Dermis blood vessel endothelial cell (primary cell): ENCODE measurements at places on chromosomes 12 and 14. TPM values are rescaled to one million over a fixed set of nuclear protein-coding genes. Genes with fewer than 3 reads are reported as not detected.

DNA sequence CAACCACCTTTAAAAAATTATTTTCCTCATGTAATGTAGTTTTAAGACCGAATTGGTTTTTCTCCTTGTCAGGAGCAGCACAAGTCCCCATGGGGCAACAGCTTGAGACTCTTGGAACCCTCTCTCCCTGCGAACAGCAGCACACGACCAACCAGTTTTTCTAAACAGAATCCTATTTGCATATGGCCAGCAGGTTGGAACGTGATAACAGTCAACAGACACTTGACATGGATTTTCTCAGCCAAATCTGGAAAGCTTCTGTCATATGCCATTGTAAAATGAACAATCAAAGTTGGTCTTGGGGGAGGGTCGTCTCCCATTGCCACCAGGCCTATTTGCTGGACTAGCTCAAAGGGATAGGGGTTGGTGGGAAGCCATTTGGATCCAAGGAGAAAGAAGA is 1915.0 kb upstream of the FLRT2 start:
- DNase-seq = no peak

DNA sequence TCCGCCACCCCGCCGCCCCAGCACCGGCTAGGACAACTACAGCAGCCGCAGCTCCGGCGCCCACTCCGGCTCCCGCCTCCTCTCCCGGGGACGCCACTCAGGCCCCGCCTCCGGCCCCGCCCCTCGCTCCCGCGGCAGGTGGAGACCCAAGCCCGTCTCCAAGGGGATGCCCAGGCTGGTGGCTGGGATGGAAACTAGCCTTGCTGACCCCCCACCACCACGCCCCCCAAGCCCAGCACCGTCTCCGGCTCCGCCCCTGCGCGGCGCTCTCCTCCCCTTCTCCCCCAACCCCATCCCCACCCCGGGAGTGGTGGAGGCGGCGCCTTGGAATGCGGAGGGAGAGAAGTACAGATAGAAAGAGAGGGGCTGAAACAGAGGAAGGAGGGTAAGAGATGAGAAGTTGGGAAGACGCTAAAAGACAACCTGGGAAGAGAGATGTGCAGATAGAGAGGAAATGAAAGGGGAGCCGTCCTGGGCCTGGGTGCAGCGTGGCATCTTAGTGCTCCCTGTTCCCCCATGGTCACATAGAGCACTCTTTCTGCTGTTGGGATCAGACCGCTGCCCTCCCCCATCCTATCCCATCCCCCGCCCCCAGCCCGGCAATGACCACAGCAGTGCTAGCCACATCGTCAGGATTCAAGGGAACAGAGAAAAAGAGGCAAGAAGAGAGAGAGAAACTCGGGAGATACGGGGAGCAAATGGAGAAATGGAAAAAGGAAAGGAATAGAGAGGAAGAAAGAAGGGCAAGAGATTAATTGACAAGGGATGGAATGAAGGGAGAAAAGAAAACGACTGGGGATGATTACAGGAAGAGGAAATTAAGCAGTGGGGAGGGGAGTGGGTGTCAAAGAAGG is at the start of gene ITGA7:
ITGA7 (minus strand) TSS at position 64 of the 854 bp plus-strand sequence. CDS start 222 bp downstream, outside the sequence.
- DNase-seq = no peak

GRCh38 chr12:52791271-52792184 is 4.4 kb downstream of the KRT3 start:
- no peak for DNase-seq

DNA sequence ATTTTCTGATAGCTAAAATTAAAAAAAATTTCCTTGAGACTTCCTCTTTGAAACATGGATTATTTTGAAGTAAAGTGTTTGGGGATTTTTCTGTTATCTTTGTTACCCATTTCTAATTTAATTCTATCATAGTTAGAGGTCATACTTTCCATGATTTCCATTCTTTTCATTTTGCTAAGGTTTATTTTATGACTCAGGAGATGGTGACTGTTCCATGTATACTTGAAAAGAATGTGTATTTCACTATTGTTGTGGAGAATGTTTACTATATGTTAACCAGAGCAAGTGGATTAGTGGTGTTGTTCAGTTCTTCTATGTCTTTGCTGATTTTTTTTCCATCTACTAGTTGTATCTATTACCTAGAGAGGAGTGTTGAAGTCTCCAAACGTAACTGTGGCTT is 250.5 kb upstream of the PELI2 start:
- no peak for DNase-seq

- DNase-seq = no peak
These were observed 88.1 kb downstream of the ITPR2 start for GRCh38 chr12:26744697-26745440.

DNA sequence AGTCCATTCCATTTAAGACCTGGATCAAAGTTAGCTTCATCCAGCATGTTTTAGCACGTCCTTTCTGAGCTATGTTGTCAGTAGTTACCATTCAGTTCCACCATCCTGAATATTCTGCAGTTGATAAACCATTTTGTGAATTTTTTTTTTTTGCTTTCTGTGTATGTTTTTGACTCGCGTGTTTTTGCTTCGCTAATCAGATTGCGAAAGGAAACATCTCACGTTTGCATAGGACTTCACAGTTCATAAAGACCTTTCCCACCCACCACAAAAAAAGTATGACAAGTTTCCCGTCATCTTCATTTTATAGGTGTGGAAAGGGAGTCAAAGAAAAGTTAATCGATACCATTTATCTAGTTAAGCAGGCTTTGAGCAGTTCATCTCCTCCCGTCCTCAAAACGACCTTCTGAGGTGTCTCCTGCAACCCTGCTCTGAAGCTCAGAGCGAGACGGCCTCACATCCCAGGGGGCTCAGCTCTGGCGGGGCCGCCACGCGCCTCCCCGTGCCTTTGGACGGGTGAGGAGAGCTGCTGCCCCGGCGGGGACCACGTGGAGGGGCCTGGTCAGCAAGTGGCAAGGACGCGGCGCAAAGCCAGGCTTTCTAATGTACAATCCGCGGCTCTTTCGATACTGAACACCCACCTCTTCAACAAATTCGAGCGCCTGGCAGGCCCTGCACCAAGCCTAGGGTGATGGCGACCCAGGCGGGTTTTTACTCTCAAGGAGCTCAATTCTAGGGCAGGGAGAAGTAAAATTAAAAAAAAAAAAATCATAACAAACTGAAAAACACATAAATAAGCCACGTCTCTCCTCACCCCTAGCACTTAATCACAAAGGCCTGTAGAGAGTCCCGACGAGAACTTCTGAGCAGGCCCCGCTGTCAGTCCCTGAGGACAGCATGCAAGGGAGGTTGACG is 988 bp upstream of the TMEM263 start:
- DNase-seq = peak; percentile 65

DNA sequence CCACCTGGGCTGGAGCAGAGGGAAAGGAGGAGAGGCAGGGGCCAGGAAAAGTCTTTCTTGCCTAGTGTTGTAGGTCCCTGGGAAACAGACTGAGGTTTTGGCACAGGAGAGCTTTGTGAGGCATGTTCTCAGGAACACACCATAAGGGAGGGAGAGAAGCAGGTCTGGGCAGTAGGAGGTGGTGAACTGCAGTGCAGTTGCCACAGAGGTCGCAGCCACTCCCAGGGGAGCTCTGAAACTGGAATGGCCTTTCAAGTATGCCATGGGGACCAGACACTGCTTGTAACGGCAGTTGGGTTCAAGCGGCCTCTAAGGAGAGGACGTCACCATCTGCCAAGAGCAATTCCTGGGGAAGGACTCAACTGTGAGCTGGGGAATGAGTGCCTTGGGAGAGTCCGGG is 35.4 kb upstream of the NKX2-8 start:
- no peak for DNase-seq

DNA sequence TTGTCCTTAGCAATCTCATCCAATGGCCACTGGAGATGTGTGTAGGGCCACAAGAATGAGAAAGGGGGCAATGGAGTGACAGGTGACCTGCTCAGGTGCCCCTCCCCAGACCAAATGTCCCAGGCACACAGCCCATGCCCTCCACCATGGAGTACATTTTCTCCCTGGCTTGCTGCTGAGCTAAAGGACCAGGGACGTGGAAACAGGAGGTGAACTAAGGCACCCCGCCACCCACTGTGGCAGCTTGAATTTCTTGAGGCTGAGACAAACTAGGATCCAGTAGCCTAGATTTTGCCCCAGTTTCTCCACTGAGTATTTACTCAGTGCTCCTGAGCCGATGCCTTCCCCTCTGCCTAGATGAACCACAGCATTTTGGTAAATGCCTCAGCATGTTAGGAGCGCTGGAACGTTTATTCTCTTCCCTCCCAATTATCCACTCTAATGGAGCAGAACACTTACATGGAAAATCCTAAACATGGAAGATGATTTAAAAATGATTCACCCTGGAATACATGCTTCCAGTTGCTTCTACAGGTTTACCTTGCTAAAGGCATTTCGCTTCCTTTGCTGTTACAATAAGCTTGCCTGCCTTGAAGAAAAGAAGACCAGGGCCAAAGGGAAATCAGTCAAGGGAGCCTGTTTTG is 198.0 kb downstream of the ZFP36L1 start:
- DNase-seq = no peak

DNA sequence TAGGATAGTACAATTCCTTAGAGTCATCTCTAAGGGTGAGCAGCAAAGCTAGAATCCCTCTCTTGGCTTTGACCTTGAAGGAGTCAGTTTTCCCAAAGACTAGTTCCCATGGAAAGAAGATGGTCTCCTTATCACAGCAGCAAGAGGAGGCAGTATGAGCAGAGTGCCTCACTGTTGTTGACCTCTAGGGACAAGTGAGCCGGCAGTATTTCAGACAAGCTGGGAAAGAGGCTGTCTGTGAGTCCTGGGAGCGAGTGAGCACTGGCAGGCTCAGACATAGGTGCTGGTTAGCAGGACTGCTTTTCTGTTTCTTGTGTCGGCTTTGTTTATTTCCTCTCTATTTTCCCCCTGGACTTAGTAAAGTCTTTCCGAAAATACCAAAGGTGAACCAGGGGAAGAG is 60.7 kb downstream of the NTF3 start:
- no peak for DNase-seq

DNA sequence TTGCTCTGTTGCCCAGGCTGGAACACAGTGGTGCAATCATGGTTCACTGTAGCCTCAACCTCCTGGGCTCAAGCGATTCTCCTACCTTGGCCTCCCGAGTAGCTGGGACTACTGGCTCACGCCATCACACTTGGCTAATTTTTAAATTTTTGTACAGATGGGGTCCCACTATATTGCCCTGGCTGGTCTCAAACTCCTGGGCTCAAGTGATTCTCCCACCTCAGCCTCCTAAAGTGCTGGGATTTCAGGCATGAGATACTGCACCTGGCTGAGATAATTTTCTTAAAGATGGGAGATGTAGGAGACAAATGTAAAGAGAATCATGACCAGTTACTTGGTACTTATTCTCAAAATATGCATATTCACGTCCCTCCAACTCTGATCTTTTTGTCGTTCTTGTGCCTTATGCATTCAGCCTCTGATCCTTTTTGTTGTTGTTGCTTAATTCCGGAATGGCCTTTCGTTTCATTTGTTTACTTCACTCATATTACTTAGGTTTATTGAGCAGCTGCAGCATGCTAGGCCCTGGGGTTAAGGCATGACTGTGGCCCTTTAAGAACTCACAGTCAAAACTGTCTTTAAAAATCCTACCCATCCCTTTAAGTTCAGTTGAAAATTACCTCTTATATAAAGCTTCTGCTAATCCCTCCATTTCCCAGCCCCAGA is 8.9 kb downstream of the RBMS2 start:
- DNase-seq = no peak

DNA sequence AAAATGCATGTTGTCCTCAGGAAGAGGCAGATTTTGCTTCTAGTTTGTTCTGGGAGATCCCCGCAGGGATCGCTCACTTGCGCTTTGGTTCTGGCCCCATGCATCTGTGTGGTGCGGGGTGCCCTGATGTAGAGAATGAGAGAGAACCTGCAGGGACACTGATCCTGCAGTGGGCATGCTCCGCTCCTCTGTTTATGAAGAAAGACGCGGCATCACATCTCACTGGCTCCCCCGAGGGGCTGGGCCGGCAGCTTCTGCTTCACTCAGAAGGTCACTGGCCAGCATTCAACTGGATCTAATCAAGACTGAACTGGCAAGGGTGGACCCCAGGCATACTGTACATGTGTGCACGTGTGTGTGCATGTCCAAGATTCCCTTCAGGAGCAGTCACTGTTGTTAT is 164.2 kb downstream of the CALM1 start:
- no peak for DNase-seq

DNA sequence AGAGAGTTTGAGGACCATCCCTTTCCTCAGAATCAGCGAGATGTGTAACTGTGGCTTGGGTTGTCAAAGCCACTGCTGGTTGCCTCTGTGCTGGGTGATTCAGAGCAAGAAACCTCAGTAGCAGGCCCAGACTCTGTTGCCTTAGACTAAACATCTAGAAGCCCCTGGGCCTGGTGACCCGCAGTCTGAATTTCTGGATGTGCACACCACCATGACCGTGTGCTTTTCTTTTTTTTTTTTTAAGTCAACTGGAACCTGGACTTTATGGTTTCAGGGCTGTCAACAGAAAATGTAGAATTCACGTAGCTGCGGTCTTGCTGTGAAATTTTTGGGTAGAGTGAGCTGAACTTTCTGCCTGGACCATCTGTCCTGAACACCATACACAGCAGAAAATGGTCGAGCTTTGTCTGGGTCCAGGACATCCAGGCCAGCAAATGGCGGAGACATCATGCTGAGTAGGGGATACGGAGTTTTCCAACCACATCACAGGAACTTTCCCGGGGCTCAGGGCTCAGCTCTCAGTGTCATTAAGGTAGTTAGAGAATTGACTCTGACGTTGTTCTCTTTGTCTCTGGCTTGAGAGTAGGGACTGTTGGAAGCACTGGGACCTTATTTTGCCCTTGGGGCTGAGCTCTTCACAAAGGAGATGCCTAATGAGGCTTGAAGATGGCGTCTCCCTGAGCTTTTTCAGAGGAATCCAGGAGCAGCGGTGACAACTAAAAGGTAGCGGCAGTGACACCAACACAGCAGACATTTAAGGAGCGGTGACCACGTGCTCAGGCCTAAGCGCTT is 23.0 kb upstream of the BATF start:
- DNase-seq = no peak

DNA sequence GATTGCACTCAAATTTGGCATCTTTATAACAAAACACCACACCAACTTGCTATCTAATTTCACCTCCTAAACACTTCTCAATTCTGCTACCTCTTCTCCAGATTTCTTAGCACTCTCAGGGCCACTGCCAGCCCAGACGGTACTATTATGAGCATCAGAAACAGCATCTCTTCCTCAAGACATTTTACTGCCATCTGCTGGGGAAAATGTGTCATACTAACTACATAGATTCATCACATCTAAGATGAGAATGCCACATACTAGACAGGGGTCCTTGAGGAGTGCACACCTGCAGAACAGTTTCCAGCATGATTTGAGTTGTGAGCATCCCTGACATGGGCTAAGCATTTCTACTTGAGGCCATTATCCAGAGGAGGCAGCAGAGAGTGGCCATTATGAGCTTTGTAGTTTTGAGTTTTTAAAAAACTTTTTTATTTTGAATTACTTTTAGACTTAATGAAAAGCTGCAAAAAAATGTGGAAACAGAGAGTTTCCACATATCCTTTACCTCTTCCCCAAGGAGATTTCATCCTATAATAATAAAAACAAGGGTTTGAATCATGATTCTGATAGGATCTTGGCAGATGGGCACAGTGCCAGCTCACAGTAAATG is 15.1 kb upstream of the GRIP1 start:
- DNase-seq = peak; percentile 82

GRCh38 chr12:16347391-16348298 is at the start of gene MGST1:
MGST1 (plus strand) TSS chr12:16347645; CDS start chr12:16354253, 6,608 bp downstream.
- DNase-seq = peak; percentile 74

GRCh38 chr12:95197636-95198035 is 19.6 kb downstream of the FGD6 start:
- DNase-seq = no peak

LMNTD1 gene
- total RNA-seq = 0.19 TPM in 1 of 2 replicates, not detected in the other

CCDC175 gene
- not detected in 2 replicates for total RNA-seq

KRT79 gene
- total RNA-seq = not detected in 2 replicates

LBHD2 gene
- not detected in 2 replicates for total RNA-seq

ENDOU gene
- 0.05 TPM in 1 of 2 replicates, not detected in the other for total RNA-seq

NUAK1 gene
- 73.9 and 158 TPM in 2 replicates for total RNA-seq

NCKAP5L gene
- total RNA-seq = 12.8 and 14.0 TPM in 2 replicates

ARHGEF25 gene
- 0.68 and 0.74 TPM in 2 replicates for total RNA-seq

SIX1 gene
- 0.17 TPM in 1 of 2 replicates, not detected in the other for total RNA-seq

NKX2-1 gene
- total RNA-seq = not detected in 2 replicates

NYNRIN gene
- 12.6 and 17.0 TPM in 2 replicates for total RNA-seq
